ENCODE measurements at places on chromosomes 11 and 22. TPM values are rescaled to one million over a fixed set of nuclear protein-coding genes. Genes with fewer than 3 reads are reported as not detected.
A peak's percentile ranks its signal among the peaks of the same experiment; 100 is the strongest.

DNA sequence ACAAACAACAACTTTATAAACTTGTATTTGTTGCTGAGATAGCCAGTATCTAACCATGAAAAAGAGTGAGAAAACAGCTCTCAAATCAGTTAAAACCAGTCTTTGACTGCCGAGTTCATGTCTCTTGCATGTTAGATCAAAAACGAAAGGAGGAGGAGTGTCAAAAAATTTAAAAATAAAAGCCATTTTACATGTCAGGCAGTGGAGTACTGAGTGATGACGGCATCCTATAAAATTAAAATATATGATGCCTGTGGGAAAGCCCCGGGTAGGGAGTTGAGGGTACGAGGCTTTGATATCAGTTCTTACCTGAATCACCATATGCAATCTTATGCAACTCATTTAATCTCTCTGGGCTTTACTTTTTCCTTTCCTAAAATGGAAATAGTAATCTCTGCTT, 117.3 kb downstream of the ETS1 start:
- DNase-seq: no peak

DNA sequence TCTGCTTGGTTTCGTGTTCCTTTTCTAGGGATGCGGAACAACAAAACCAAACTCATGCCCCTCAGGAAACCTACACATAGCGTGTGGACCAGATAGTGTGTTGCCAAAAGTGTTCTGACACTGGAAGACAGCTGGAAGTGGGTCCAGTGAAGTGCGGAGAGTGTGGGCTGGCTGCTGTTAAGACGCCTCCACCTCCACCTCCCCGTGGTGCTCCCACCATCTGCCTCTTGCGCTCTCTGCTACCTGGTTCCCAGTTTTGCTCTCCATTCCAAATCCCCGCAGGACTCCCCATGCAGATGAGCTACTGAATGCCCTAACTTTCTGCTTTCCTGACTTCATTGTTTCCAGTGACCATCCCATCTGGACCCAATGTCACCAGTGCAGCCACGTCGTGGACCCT, 51.8 kb downstream of the NCAPD3 start:
- no peak for DNase-seq

- no peak for DNase-seq
These were observed 361 bp downstream of the SRPRA start for GRCh38 chr11:126268361-126268707.

DNA sequence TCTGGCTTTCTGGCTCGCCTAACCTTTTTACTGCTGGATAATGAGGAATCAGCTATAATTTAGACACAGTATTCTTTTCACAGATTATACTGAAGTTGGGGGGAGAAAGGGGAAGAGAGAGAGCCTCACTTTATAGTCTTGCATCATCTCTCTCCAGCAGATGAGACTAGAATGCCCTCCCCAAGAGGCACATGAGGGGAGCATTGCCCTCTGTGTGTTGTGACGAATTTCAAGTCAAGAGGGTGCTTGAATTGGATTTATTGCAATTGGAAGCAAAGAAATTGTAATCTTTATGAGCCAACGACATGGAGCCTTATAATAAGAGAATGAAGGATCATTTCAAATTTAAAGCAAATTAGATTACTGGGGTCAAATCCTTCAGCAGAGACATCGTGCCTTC, 17.6 kb upstream of the CADM1 start:
- no peak for DNase-seq

DNA sequence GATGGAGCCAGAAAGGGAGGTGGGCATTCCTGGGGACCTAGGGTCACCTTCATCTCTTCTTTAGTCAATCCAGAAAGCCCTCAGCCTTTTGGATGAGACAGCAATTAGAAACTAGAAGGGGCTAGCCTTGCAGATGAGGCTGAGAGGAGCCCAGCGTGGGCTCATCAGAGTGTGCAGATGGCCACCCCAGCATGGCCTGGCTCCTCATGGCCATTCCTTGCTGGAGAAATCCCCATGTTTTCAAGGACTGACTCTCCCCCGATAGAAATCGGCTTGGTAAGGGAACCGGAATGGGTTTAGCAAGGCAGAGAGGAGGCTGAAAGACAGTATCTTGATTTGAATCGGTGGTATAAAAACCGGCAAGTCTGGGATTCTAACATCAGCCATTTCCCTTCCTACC, 274.6 kb downstream of the BUD13 start:
- peak; percentile 31 for DNase-seq

DNA sequence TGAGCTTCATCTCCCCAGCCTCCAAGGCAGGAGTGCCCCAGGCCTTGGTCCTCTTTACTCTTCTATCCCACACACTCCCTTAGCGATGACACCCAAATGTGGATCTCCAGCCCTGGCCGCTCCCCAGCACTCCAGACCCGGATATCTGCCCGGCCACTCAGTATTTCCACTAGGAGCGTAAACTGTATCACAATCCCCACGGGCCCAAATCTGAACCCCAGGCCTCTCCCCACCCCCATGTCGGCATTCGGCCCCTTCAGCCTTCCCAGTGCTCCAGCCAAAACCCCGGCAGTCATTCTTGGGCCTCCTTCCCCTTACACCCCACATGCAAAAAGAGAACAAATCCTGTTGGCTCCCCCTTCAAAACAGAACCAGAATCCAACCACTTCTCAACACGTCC, 20.8 kb downstream of the WNT11 start:
- no peak for DNase-seq

- no peak for DNase-seq
These were observed 264.0 kb upstream of the CCDC179 start for GRCh38 chr11:23124249-23124648.

DNA sequence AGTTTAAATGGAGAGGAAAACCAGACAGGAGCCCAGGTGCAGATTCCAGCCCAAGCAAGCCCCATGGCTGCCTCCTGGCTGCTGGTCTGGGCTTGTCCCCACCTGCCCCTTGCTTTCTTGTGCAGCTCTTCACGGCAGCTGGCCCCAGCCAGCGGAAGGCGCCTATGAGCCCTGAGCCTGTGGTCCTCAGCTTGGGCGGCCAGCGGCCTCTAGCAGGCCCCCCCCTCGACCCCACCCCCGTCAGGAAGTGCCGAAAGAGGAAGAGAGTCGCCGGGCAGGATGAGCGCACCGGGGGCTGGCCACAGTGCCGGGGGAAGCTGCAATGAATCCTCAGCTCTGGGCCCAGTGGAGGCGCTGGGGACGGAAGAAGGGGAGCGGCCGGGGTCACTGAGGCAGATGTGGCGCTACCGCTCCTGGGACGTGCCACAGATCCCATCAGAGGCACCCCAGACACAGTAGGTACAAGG, 2.1 kb upstream of the DGKZ start:
- DNase-seq: peak; percentile 90

GRCh38 chr11:123653483-123653826, 969 bp downstream of the SCN3B start:
- DNase-seq: no peak

DNA sequence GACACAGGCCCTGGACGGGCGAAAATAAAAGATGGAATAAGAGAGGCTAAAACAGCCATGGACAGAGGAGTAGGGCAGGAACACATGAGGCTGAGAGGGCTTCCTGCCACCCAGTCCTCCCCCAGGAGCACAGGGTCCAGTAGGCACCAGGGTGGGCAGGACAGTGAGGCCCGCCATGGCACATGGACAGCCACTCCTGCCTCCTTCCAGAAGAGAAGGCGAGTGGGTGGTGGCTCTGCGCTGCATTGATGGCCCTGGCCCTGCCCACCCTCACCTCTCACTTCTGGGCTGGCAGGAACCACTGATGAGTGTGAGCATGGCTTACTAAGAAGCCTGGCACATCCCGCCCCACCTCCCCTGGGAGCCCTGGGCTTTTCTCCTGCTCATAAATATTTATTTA, 51.2 kb downstream of the TPBGL start:
- DNase-seq: no peak

DNA sequence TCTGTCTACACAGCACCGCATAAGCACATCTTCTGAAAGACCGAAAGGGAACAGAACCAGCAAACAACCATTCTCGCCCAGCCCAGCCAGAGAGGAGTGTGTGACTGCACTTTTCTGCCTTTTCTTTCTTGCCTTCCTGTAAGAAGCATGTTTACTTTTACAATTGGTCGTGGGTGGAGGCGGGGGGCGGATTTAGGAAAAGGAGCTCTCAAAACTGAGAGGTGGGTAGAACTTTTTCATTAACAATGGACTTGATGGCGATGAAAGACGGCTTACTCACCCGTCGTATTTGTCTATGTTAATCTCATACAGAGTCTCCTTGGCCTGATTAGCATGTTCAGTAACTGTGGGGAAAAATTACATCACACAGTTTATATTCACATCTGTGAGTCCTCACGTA, 27.2 kb downstream of the CERK start:
- DNase-seq: no peak

- DNase-seq: no peak
These were observed 52.2 kb downstream of the SLC25A17 start for GRCh38 chr22:40766956-40767355.

DNA sequence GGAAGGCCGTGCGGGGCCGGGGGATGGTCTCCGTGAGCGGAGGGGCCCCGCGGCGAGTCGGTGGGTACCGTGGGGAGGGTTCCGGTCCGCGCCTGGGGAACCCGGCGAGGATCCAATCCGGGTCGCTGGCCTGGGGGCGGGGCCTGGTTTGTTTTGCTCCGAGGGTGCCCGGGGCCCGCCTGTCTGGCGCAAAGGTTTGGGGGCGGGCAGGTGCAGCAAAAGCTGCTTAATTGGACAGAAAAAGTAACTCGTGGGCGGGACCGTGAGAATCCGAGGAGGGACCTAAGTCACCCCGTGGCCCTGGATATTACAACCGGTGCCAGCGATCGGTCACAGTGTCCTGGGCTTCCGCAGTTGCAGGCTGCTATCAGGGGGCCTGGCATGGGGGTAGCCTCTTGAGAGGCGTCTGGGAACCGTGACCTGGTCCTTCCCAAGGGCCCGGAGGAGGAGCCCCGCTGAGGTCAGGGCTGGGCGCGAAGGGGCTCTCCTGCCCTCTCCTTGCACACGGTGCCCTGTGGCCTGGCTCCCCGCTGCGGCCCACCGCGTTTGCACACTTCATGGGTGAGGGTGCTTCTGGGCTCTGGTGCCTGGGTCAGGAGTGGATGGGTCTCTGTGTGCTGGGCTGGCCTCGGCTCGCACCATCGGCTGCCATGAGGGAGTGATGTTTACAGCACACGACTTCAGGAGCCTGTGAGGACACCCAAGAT, 1.4 kb downstream of the PNPLA2 start:
- peak; percentile 95 for DNase-seq

GRCh38 chr22:49930596-49931412, 12.4 kb downstream of the CRELD2 start:
- peak; percentile 87 for DNase-seq

GRCh38 chr11:1531449-1532013, 40.5 kb downstream of the DUSP8 start:
- DNase-seq: no peak

GRCh38 chr11:112012874-112013273, 12.3 kb upstream of the DLAT start:
- no peak for DNase-seq

DNA sequence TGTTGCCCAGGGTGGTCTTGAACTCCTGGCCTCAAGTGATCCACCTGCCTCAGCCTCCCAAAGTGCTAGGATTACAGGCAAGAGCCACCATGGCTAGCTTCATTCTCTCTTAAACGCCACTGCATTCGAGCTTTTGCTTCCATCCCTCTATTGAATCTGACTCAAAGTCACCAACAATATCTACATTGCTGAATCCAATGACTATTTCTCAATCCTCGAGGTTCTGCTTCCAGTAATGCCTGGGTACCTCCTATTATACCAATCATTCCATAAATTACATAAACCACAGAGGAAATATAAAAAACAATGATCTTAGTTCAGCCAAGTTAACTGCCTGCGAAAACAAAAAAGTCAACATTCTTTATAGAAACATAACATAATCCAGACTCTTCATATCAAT, 11.9 kb upstream of the NXF1 start:
- DNase-seq: no peak

GRCh38 chr11:67397986-67398660, 3.5 kb downstream of the PPP1CA start:
- DNase-seq: no peak

- DNase-seq: no peak
These were observed 32.7 kb downstream of the ZNF143 start for GRCh38 chr11:9493492-9493891.

DNA sequence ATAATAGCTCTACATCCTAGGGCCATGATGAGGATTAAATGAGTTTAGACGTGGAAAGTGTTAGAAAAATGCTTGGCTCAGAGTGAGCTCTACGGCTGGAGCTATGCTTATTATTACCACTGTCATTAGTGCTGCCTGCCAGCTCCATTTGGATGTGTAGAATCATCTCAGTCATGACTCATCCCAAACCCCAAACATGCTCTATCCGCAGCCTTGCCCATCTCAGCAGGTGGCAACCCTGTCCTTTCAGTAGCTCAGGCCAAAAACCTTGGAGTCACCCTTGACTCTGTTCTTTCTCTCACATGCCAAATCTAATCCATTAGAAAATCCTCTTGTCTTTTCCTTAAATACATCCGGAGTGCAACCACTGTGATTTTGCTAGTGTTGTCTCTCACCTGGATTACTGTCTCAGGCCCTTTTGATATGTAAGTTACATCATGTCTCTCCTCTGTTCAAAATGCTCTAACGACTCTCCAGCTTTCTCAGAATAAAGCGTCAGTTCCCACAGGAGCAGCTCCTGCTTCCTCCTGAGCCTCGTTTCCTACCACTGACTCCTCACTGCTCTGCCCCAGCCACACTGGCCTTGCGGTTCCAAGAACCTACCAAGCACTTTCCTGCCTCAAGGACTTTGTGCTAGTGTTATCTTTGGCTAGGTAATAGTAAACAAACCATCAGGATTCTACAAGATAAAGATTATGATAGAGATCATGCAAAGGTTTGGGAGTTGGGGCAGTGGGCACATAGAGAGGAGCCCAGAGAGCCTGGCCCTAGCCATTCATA, 10.5 kb upstream of the CHRM1 start:
- peak; percentile 49 for DNase-seq

GRCh38 chr11:43806976-43807375, 73.7 kb upstream of the ALKBH3 start:
- no peak for DNase-seq

GRCh38 chr22:41237707-41238569, 2.8 kb downstream of the CHADL start:
- DNase-seq: peak; percentile 92

- no peak for DNase-seq
These were observed 40.4 kb downstream of the ACER3 start for GRCh38 chr11:76901144-76901543.

DNA sequence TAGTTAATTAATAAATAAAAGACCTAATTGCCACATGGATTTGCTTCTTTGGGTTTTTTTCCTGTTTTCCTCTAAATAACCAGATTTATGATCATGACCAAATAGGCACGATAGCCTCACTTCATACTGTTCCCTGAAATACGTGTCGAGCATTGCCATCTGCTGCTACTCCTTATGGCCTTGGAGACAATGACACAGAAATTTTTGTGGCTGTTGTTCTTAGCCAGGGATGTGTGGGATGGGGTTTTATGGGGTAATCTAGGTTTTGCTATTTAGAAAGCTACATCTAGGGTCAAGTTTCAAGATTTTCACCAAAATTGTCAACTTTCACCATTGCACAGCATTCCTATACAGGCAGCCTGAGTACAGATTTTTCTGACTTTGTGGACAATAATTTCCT, 145.2 kb downstream of the DBX1 start:
- no peak for DNase-seq

The CCT8L2 gene
- total RNA-seq: not detected

The LDHAL6A gene
- total RNA-seq: not detected

The MOGAT2 gene
- total RNA-seq: not detected

The GLB1L2 gene
- total RNA-seq: 0.57 TPM

The OR5B17 gene
- total RNA-seq: not detected

The TMPRSS6 gene
- total RNA-seq: not detected

The IGSF22 gene
- total RNA-seq: 1.1 TPM

The SMTN gene
- 128 TPM for total RNA-seq

The TMEM223 gene
- 17.7 TPM for total RNA-seq

The EPS8L2 gene
- total RNA-seq: 2.3 TPM

The CRYBA4 gene
- total RNA-seq: not detected

The BSX gene
- not detected for total RNA-seq

The YPEL1 gene
- total RNA-seq: 9.6 TPM

The NLRP6 gene
- 0.19 TPM for total RNA-seq
